ENCODE measurements at places on chromosomes 7 and 10.

GRCh38 chr7:139538881-139539635 lies 15.6 kb downstream of the CLEC2L start:
- DNase-seq: no peak

GRCh38 chr7:50409856-50410745 lies 40.0 kb downstream of the FIGNL1 start:
- DNase-seq: no peak

DNA sequence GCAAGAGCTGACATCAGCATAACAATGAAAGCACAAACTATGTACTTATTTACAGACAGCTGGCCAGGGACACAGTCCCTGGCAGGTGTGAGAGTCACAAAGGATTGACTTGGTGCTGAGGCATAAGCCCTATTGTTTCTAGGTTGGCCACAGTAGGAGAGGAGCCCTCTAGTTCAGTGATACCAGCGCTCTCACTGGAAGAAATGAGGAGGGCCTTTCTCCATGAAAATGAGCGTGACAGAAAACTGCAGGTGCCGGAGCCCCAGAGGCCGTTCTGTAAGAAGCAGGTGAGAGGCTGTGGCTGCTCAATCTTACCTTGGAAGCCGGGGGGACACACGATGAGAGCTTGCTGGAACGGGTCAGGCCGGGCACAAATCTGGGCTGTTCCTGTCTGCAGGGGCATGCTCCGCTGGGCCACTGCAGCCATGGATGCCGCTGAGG lies 90.5 kb downstream of the CLEC2L start:
- no peak for DNase-seq

GRCh38 chr10:18400201-18400905 lies 251.0 kb downstream of the NSUN6 start:
- no peak for DNase-seq

DNA sequence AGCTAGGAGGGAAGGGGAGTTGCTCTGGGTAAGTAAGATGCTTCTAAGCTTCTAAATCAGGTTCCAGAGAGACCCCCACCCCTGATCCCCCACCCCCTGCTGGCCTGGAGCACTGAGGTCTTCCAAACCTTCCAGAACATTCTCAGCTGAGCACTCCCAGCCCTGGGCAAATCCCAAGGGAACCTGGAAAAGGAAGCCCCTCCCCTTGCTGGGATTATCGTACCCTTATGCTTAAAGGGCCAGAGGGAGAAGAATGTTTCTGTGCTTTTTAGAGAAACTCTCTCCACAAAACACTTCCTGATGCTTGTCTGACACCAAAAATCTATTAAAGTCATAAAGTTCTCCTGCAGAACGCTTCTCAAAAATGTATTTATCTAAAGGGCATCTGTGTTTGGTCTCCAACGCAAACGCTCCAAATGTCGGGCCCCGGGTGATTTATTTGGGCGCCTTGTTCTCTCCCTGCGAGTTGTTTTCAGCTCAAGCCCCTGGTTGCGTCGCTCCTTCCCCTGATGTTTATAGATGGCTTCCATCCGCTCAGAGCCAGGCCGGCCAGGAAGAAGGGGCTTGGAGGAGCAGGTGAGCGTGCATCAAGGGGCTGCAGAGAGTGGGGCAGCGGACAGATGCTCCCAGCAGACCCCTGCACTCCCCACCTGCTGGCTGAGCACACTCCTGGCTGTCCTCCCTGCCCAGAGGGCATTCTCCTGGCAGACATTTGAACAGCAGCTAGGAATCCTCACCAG lies 8.2 kb upstream of the RET start:
- no peak for DNase-seq

DNA sequence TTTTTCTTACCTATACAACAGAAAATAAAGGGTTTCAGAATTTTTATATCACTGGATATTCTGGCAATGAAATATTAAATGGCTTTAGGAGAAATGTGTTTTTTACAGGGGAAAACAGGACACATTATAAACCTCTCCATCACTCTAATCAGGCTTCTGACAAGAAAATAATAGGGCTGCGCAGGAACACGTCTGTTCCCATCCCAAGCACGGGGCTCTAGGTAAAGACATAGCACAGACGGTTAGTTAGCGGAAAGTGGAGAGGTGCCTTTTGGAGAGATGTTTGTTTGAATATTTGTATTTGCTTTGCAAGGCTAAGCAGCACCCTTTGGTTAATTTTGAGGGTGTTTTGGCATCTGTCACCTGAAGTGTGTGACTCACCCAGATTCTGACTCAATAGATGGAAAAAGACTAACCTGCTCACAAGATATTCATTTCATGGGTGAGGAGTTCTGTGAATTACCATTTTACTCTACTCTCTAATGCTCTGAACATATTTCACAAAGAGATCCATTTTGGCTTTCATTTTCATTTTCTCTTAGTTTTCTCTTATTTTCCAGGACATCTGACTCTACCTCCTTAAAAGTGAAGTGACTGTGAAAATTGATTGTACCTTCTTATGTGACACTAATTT lies 174.5 kb upstream of the AKR1E2 start:
- DNase-seq: no peak

DNA sequence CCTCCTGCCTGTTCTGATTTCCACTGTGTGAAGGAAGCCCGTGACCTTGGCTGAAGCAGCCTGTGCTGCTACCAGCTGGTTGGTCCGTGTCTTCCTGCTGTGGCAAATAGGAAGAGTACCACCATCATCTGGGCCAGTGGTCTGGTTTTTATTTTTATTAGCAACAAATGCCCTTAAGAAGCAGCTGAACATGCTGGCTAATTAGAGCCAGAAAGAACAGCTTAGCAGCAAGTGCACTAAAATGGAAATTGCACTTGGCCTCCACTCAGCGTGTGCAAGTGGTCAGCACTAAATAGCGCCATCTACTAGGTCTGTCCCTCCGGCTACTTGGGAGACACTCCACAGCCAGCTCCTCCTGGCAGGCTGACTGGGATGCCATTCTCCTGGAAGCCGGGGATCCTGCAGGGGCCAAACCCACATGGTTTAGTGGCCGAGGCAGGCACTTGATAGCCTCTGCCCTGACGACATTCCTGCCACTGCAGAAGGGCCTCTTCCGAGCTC lies 690.3 kb upstream of the FOXK1 start:
- no peak for DNase-seq

DNA sequence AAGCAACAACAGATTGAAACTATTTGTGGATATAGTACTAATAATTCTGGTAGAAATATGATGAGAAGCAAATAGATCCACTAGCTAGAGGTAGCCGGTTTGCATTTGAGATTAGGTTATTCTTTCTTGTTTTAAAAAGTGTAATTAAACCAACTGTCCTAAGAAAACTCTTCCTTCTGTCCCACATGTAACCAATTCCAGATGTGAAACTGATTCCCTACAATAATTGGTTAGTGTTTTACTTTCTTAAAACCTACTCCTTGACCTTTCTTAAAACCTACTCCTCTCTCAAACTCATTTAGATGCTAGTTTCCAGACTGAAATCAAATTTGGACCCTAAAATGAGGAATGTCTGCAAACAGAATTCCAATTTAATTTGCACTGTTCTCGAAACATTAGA lies 521.5 kb downstream of the SUGCT start:
- no peak for DNase-seq

DNA sequence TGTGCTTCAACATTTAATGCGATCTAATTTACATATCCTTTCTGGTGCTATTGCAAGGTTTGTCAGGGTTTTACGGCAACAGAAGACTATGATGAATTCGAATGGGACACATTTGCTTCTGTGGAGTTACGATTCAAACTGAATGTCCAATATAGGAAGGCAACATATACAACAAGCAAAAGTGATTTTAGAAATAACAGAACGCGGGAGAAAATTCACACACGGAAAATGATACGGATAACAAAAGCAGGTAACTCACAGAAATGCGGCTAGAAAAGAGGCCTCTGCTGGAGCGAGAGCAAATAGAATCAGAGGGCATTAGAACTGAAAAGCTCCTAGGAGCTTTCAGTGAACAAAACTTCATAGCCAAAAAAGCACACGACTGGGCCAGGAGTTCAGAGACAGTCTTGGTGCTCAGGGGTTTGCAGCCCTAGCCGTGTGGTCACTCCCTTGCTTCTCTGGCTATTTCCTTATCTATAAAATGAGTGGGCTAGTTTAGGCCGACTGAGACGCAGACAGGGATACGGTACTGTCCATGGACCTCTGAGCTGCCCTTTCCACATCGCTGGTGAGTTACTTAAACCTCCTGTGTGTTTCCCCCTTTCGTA lies 557 bp upstream of the TAX1BP1 start:
- no peak for DNase-seq

DNA sequence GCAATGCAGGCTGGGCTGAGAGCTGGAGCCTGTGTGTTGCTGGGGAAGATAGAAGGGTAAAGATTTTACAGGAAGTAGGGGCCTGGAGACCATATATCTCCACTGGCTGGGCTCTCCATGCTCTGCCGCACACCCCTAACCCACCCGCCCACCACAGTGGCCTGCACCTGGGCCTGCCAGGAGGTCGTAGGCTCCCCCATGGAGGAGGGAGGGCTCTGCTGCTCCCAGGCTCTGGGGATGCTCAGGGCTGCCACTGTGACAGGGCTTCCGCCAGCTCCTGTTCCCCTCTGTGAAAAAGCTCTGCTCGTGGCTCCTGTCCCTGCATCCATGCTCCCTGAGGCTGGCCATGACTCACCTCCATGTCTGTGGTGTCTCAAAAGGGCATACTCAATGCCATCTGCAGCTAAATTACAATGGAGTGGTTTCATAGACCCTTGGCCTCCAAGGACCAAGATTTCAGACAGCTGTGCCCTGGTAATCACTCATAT lies 106.0 kb downstream of the CXCL12 start:
- DNase-seq: no peak

DNA sequence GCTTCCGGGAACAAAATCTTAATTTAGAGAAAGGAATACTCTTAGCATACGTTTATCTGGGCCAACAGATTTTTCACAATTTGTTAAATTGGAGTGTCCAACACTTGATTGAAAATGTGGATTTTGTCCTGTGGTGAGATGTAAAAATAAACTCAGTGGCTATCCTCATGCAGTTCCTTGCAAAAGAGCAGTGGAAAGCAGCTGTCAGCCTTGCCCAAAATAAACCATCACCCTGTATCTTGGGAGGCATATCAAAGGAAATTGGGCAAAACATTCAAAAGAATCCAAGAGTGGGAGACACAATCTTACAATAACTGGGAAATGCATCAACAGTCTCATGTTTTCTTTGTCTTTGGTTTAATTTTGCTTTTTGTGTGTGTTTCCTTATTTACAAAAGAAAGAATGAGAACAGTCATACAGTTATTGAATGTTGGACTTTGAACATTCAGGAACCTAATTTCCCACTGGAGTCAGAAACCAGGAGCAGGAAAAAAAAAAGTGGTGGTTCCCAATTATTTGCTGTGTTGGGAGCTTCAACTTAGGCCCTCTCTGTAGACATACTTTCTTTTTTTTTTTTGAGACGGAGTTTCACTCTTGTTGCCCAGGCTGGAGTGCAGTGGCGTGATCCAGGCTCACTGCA lies 44.4 kb upstream of the DGKI start:
- no peak for DNase-seq

DNA sequence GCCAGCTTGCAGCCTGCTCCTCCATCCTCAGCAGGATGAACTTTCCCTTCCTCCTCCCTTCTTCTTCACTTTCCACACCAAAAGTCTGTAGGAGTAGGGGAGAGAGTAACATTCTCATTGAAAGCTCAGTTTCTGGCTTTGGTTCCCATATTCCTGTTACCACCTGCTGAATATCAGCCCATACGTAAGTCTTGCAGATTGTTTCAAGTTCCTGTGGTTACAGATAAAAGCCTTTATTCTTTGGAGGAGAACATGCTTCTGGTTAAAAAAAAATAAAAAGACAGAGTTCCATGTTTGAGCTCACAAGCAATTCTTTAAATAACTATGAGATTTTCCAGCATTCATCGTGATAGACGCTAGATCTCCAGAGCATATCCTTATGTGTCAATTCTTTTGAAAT lies 637.3 kb downstream of the SUGCT start:
- DNase-seq: no peak

- DNase-seq: no peak
Measured at GRCh38 chr7:156034397-156034796, 222.1 kb upstream of the SHH start.

DNA sequence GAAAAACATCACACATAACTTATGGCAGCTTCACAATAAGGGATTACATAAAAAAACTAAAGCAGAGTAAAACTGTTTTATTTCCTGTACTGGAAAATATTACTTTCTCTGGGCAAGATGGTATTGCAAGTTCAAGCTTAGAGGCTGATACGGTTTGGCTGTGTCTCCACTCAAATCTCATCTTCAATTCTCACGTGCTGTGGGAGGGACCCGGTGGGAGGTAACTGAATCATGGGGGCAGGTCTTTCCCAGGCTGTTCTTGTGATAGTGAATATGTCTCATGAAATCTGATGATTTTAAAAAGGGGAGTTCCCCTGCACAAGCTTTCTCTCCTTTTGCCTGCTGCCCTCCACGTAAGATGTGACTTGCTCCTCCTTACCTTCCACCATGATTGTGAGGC lies 5.1 kb upstream of the LRRC27 start:
- DNase-seq: no peak

DNA sequence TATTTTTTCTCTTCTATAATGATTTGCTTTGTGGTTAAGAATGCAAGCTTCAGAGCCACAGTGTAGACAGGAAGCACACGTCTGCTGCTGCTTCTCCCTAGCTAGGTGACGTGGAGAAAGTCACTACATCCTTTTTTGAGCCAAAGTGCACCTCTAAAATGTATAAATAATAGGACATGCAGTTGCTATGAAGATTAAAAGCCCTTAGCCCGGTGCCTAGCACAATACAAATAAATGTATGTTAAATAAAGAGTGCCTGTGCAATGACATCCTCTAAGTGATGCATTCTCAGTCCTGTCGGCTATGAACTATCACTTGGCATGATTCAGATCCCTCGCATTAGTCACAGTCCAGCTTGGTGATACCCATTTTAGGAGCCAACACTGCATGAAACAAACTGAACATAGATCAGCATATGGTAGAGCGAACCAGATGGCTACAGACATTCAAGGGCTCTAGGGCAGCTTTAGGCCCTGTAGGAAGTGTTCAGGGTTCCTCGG lies 4.8 kb upstream of the TRDMT1 start:
- DNase-seq: peak; percentile 63

DNA sequence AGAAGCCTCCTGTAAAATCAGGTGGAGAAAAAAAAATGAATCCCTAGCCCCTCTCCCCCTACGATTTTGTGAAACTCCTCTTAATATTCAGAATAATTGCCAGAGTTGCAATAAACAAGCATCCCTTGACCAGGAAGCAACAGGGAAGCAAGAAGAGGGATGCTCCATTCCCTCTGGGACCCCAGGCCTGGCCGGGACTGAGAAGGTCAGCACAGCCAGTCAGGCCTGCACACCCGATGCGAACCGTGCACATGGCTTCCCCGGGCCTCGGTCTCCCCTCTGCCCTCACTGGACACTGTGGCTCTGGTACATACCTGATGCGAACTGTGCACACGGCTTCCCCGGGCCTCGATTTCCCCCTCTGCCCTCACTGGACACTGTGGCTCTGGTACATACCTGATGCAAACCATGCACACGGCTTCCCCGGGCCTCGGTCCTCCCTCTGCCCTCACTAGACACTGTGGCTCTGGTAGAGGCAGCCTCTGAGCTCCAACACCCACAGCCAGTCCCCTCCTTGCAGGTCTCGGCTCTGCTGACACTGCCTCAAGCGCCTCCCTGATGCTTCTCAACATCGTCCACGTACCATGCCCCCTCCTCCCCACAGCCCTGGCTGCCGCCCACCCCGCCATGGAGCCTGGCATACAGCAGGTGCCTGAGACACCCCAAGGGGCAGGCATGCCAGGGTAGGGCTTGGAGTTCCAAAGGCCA lies 138.6 kb downstream of the DIP2C start:
- DNase-seq: no peak

All from activated CD8-positive, alpha-beta T cell treated with anti-CD3 and anti-CD28 coated beads, Interleukin-2, amount 10 ng/mL, durations not matched to agents 7 days and 5 days (primary cell).